Common myeloid progenitor, CD34-positive (primary cell): ENCODE measurements at places on chromosomes 12 and 14.

DNA sequence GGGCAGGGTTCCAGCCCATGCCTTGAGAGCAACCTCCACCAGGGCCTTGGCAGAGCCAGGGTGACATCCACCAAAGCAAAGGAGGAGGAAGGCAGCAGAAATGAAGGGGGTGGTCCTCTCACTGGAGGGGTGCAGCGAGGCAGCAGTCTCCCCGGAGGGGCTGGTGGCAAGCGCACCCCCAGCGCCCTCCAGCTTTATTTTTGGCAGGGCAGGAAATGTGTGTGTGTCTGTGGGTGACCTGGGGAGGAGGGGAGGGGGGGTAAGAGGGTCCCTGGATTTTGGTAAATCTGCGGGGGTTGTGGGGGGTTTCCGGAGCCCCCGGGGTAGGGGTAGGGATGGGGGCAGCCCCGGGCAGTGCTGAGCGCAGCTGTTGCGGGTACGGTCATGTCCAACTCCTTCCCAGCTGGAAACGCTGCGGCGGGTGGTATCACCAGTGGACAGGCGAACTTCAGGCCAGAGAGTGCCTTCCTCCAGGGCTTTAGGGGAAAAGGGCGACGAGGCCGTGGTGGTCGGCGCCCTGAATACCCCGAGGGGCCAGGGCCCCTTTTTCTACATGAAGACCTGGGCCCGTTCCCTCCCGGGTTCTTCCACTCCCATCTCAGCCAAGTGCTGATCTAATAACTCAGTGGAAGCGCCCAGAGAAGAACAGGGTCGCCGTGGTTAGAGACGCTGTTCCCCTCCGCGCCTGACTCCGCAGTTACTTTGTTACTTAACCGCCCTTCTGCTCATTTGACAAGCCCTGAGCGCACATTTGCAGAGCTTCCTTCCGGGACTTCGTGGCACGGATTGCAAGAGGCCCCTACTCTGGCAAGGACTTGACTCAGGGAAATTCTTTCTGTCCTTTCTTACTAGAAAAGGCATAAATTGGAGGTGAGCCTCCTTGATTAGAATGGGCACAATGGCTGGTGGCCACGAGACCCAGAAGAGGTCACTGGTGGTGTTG lies 55.2 kb downstream of the FOS start:
- DNase-seq = peak; percentile 96

GRCh38 chr14:94027566-94028449 lies 1.7 kb downstream of the OTUB2 start:
- DNase-seq = no peak

DNA sequence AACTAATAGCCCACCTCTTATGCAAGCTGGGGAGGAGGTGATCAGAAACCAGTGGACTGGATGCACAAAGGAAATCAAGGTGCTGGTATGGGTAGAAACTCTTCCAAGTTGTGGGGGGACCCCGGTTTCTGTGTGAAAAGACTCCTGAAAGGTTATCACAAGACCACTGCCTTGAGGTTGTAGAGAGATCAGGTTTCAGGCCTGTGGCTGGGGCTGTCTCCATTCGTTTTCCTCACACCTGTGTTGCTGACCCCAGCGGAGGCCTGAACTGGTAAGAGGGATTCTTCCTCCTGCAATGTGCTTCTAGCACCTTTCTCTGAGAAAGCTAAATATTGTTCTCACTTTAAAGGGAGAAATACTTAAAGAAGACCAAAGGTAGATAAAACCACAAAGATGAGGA lies 9.3 kb upstream of the OR4K5 start:
- no peak for DNase-seq

- no peak for DNase-seq
Observed at GRCh38 chr12:49864798-49865090, 21.8 kb upstream of the BCDIN3D start.

- no peak for DNase-seq
Observed at GRCh38 chr12:129772501-129773493, 131.0 kb downstream of the TMEM132D start.

DNA sequence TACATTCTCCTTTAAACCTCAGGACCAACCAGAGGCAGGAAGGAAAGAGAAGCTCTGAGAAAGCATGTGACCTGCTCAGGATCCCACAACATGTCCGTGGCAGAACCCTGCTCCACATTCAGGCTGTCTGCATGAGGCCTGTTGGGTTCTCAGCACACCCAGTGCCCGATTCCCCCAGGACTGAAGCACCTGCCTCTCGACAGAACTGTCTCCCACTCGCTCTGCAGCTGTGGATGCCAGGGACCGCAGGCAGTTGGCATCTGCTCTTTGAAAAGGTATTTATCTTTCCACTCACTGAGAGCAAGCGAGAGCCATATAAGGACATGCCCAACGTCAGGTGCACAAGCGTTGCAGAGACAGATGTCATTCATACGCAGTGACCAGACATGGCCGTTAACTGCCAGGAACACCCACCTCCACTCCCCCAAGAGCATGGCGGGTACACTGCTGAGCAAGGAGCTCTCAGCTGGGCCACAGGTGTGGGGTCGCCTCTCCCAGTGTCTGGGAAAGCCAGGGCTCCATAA lies 18.9 kb downstream of the PITPNM2 start:
- peak; percentile 39 for DNase-seq

DNA sequence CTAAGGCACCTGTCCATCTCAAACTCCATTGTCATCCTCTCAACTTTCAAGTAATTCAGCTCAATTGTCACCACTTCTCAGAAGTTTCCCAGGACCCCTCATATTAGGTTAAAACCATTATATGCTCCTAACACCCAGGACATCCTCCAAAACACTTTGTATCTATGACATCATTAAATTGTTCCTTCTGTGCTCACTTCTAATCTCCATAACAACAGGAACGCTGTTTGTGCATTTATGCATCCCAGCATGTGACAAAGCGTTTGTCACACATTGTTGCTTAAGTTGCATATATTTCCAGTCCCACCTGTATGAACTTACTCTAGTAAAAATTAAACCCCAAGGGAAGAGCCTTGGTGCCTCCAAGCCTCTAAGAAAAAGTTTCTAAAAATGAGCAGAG lies 133.9 kb downstream of the TBX5 start:
- no peak for DNase-seq

- peak; percentile 36 for DNase-seq
Observed at GRCh38 chr14:101972126-101972866, 7.9 kb downstream of the DYNC1H1 start.

DNA sequence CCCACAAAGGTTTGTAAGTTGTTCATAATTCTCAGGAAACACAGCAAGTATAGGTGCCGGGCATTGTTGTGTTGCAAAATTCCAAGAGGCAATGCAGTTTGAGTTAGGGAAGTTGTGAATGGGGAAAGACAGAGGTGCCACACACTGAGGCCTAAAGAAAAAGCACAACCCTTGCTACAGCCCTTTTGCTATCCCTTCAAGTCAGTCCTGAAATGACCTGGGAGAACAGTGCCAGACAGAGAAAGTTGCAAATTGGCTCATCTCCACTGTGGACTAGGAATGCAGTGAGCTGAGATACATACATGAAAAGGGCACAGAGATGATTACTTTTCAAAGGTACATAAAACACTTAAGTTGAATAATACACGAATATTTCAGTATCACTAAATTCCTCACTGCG lies 213.3 kb upstream of the TMTC1 start:
- DNase-seq = no peak

DNA sequence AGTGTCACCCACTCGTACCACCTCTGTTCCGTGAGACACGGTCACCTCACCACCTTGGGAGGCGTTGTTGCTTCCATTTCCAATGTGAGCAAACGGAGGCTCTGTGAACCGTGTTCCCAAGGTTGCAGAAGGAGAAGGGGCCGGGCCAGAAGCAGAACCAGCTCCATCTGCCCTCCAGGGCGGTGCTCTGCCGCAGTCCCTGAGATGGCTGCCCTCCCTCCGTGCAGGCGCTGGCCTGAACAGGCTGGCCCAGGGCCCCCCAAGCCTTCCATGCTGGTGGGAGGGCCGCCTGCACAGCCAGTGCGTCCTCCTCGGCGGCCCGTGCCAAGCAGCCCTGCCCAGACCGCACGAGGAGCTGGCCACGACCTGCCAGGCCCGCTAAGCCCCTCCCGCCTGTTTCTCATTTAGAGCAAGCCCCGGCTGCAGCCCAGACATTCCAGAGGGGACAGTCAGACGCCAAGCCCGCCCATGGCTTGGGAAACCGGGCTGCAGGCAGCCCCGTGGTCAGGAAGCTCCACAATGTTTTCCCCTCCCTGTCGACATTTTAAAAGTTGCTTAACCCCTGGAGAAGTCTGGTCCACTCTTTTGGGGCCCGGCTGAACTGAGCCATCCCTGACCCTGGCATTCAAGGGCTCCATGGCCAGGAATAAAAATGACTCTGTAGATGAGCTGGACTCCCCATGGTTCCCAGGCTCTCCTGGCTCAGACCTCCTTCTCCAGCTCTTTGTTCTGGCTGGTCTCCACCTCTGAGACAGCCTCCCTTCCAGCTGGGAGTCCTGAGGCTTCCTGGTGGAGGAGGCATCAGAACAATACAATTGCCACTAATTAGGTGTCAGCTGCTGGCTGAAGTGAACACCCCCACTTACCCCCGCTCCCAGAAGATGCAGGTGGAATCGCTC lies 236.0 kb downstream of the BCL11B start:
- no peak for DNase-seq

GRCh38 chr12:76810671-76811419 lies 46.9 kb downstream of the ZDHHC17 start:
- DNase-seq = no peak

DNA sequence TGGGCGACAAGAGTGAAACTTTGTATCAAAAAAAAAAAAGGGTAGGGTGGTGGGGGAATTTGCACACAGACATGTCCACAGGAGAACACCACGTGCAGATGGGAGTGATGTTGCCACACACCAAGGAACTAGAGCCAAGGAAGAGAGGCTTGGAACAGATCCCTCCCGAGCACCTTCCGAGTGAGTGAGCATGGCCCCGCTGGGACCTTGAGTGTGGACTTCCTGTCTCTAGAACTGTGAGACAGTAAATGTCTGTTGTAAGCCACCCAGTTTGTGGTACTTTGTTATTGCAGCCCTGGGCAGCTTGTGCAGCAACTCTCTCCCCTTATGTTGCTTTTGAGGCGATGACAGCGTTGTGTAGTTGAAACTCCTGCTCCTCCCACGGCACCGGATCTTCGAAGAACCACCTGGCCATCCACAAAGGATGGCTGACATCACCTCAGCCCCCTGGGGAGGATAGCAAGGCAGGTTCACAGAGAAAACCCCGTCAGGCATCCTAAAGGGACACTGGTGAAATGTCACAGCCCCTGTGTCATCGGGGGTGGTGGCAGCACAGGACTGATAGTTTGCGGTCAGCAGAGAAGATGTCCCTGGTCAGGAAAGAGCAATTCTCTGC lies 54.7 kb upstream of the PLEKHG3 start:
- DNase-seq = no peak

GRCh38 chr12:263574-263973 lies 938 bp upstream of the SLC6A13 start:
- no peak for DNase-seq

DNA sequence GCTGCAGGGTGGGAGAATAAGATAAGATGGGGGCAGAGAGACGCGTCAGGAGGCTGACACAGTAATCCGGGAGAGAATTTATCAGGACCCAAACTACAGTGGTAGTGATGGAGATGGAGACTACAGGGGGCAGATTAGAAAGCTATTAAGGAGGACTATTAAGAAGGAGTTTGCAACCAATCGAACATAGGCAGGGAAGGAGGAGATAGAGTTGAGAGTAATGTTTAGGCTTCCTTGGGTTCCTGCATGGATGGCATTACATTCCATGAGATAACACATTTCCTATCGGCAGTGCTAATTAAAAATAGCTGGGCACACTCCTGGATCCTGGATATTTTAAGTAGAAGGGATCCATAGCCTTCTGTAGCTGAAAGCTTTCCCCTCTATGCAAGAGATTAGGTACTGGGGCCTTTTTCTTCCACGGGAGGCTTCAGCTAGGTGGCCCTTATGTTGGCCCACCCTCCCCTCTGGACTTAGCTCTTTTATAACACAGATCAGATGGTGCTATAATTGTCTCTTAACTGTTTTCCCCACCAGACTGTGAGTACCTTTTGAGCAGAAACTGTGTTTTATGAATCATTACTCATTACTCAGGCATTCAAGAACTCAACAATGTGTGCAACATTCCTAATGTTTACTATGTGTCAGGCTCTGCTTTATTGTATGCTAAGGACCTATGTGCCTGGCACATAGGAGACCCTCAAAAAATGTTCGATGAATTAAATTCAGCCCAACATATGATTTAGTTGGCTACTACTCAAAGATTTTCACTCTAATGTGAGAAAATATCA lies 113.0 kb downstream of the RMST start:
- no peak for DNase-seq

DNA sequence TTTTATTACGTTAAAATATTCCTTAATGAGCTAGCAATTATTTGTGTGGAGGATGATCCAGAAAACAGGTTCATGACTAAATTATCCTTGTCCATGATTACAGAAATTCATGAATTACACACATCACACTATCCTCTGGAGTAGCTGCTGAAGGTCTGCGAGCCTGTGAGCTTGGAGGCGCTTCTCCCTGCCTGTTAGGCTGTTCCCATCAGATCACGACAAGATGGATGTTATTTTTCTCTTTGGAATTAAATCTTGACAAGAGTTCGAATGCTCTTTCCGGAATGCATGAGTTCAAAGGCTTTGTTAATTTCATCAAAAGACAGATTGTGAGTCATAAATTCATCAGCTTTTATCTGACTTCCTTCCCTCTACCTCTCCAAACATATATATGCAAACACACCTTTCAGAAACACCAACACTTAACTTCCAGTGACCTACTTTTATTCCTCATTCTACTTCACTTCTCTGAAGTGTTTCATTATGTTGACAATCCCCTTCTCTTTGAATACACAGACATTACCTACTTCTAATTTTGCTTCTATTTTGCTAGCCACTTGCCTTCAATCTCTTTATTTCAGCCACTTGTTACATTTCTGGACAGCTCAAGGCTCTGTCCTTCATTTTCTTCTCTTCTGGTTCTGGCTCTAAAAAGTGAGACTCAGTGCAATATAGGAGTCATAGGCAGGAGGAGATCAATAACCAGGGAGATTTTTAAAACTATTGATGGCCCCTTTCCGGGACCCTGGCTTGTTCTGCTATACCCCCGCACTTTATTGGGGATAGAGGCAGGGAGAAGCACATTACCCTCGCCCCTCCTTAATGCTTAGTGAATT lies 274.6 kb downstream of the BTG1 start:
- no peak for DNase-seq

GRCh38 chr12:23564451-23565152 lies 384.9 kb downstream of the SOX5 start:
- DNase-seq = no peak

DNA sequence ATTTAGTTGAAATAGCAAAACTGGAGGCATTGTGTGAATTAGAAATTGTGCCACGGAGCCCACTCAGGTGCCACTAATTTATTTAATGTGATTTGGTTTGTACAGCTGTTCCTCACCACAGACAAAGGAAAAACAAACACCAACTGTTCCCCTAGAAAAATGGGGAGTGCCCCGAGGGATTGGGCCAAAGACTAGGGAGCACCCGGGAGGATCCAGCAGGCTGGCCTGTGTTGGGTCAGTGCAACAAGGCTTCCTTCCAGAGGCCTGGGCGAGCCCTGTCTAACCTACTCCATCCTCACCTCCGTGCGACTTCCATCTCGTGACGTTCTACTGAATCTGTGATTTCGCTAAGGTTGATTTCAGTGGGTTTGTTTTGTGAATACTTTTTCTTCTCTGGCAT lies 206.2 kb downstream of the CHST11 start:
- DNase-seq = no peak
